Activated T-helper 1 cell treated with Interleukin-2 at 50 U/mL for 16 hours (primary cell): ENCODE measurements at places on chromosomes 11 and 22.
A peak's percentile ranks its signal among the peaks of the same experiment; 100 is the strongest.

DNA sequence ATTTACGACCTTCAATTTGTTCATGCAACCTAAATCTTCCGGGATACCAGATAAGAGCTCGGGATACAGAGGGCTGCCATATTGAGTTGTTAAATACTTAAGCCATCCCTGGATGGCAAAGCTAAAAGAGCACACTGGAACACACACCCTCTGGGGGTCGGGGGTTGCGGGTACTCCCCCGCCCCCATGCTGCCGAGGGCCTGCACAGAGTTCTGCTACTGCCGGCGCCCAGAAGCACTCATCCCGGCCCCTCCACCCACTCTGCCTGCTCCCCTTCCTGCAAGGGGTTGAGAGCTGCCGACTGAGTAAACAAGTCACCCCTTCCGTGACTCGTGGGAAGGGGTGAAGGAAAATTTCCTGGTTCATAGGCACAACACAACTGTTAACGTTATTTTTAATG lies 9.3 kb upstream of the MMP13 start:
- DNase-seq: no peak

DNA sequence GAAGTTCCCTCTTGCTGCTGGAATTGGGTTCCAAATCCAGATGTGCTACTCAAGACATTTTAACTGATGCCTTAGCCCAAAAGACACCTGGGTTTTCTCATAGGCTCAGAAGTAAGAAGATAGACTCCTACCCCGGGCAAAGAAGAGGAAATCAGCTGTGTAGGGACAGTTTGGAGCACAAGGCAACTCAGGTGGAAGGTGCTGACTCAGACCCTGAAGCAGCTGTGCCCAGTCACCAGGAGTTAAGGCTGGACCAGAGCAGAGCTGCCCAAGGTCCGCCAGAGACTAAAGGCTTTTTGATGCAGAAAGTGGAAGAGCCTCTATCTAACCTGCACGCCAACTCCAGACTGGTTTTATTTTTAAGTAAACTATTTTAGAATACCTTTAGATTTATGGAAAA lies 20.6 kb upstream of the RAB1B start:
- DNase-seq: no peak

GRCh38 chr11:27786331-27786730 lies 86.1 kb upstream of the BDNF start:
- no peak for DNase-seq

DNA sequence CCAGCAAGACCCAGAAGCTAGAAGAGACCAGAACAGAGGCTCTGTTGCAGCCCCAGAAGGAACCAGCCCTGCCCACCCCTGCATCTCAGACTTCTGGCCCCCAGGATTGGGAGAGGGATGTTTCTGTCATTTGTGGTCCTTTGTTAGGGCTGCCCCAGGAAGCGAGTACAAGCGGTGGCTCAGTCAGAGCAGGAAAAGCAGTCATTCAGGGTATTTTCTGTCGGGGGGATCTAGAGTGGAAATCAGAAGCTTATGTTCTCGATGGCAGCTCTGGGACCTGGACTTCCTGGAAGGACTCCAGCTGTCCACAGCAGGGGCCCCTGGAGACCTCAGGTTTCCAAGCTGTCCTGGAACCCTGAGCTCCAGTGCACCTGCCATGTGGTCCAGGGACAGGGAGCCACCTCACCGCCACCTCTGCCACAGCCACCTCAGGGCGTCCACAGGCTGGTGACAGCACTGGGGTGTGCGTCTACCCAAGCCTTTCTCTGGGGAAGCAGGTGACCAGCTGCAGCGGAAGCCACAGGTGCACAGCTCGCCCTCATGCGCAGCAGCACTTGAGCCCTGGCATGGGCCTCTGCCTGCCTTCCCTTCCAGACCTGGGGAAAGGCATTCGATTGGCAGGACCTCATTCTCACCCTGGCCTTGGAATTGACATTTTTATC lies 2.6 kb downstream of the KRTAP5-5 start:
- no peak for DNase-seq

DNA sequence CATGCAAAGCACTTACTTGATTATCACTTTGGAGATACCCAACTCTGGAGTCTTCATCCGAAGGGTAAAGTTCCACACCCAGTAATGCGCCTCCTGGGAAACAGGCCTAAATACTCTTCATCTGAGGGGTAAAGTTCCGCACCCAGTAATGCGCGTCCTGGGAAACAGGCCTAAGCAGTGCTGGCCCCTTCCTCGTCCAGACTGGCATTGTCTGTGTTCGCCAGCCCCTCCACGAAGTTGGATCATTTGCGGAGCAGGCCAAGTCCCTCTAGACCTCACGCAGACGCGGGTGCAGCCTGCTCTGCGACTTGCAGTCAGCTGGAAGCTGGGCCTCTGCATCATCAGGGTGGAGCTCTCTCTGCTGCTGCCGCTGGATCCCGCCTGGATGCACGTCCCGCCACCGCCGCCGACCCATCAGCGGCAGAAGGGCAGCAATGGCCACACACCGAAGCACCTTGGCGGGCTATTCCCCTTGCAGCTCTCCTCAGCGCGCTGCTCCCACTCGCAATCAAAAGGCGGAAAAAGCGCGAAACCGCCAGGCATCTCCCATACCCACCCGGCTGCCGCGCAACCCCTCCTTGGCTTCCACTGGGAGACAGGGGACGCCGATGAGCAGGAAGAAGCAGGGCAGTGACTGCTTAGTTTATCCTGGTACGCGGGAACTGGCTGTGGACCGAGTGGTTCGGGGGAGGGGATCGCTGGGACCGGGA lies 34.1 kb upstream of the GLYATL1 start:
- no peak for DNase-seq

DNA sequence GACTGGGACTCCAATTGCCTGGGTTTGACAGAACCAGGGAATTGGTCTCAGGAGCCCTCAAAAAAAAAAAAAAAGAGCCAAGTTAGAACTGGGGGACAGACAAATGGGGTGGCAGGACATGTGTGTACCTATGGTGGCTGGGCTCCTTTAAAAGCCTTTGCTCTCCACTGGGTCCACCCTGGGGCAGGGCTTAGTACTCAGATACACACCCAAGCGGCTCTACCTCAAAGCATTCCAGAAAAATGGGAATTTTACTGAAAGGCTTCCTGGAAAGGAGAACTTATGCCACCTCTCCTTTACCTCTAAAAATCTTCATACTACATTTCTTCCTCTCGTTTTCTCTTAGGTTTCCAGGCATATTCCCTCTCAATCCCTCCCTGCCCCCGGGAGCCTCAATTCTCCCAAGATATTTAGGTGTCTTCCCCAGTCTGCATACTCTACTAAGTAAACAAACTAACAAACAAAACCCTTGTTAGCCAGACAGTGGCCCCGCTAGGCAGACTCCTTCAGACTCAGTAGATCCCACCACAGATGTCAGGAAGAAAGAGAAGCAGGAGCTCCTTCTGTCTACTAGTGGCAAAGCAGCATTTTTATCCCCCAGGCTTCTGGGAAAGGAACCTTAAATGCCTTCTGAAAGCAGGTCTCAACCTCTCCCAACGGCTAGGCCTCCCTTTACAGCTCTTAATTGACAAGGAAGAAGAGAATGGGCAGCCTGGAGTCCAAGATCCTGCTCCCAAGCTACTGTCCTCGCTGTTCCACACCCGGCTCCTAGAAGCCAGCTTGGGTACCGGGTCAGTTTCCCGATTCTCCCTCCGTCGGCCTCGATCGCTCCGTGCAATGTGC lies 653 bp downstream of the PCSK7 start:
- no peak for DNase-seq

GRCh38 chr11:64094463-64095260 lies 58.9 kb downstream of the FLRT1 start:
- DNase-seq: no peak

DNA sequence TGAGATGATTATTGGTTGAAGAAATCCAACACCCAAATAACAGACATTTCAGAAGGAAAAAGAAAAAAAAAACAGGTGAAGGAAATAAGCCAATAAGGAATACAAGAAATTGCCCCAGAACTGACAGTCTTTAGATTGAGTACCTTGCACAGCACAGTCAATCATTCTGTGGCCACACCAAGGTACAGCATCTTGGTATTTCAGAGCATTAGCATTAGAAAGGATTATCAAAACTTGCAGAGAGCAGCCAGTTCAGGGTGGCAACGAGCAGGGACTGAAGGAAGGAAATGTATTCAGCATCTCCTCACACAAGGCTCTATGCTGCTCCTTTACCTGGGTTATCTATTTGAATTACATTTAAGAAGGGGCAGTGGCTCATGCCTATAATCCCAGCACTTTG lies 2.1 kb downstream of the ADA2 start:
- DNase-seq: no peak

DNA sequence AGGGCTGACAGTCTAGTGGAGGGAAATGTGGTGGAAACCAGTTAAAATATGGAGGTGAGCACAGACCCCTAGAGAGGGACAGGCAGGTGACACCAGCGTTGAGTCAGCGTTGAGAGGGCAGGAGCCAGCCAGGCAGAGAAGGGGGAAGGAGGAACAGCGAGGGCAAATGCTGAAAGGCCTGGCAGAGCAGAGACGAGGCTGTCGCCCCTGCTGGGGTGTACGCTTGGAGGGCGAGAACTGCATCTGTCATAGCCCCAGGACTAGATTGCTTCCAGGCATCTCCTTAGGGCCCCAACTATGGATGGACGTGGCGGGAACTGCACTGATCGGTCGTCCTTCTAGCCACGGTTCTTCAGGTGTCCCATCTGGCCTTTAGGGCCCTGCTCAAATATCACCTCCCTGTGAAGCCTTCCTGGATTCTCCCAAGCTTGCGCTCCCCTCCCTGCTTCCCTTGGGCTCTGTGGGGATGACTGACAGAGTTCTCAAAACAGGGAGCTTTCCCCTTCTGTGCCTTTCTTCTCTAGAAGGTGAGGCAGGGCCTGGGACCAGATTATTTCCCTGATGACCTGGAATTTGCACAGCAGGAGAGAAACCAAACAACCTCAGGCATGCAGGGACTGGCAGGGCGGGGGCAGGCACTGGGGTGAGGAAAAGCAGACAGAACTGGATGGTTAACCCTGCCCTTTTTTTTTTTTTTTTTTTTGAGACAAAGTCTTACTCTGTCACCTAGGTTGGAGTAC lies 11.1 kb downstream of the SYNGR1 start:
- DNase-seq: no peak

GRCh38 chr11:35271031-35271430 lies 132.1 kb downstream of the CD44 start:
- DNase-seq: no peak

- no peak for DNase-seq
Observed at GRCh38 chr11:2687223-2687530, 12.6 kb downstream of the KCNQ1OT1 start.

- no peak for DNase-seq
Observed at GRCh38 chr11:827146-827896, 398 bp upstream of the CRACR2B start.

DNA sequence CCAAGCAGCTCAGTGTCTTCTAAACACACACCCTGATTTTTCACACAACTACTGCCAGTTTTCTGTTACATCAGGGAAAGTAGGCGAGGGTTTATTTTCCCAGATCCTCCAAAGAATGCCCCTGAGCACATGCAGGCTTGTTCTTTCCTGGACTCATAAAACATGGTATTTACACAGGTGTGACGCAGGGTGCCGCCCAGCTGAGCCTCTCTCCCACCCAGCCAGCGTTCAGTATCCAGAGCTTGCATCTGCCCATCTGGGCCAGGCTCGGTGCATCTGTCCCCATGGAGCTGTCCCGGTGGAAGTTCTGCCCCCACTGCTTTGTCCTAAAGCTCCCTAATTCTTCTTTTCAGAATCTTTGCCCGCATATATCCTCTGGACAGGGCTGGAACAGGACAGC lies 44.8 kb upstream of the ISX start:
- DNase-seq: no peak

GRCh38 chr11:61777234-61778090 lies 14.9 kb downstream of the TMEM258 start:
- DNase-seq: peak; percentile 47

DNA sequence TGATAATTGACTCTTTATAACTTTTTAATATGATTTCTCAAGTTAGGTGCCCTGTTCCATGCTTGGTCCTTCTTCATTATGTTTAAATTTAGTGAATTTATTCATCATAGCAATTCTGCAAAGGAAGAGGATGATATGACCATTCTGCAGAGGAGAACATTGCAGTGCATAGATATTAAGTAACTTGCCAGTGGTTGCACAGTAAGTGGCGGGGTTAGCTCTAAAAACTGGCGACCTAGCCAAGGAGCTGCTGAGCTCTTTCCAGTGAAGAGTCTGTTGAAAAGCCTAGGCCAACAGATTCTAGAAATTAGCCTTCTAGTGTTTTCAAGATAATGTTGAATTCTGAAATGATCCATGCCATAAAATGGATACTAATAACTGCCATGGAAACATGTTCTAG lies 4.6 kb downstream of the EWSR1 start:
- DNase-seq: no peak

GRCh38 chr11:107864591-107864990 lies 6.0 kb upstream of the SLC35F2 start:
- DNase-seq: no peak

DNA sequence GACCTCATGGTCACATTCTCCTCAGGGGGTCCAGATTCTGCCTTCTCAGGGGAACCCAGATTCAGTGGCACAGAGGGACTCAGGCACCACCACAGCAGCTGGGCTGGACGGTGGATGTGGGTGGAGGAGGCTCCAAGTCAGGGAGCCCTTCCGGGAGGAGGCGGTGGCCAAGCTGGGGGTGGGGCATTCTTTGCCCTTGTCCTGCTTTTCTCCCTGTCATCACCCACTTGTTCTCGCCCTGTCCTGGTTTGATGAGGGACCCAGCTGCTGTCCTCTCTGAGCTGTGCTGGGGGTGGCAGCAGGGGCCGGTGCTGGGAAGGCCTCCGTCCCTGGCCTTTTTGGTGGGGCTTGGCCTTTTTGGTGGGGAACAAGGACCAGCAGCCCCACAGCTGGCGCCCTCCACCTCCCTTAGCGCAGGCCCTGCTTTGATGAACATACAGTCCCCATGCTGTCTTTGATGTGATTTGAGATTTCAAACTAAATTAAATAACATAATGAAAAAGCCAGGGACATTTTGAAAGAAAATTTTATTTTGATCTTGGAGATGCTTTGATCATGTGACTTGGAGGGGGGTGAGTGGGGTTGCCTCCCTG lies 1168.2 kb downstream of the BRD1 start:
- DNase-seq: no peak

DNA sequence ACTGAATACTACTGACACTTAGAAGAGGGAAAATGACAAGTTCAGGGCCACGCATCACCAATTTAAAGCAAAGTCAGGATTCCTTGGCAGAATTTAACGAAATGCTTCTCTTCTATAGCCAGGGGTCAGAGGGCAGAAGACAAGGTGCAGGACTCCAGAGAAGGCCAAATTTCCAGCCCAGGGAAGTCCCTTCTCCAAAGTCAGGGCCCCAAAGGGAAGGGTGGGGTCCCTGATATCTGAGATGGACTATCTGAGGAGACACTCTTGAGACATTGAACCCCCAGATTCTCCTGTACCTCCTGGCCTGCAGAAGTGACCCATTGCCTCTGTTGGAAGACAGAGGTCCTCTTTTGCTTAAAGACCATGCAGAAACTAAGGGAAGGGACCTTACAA lies 91.2 kb downstream of the RPS6KA4 start:
- DNase-seq: no peak
